ENCODE measurements at places on chromosomes 1 and 21.
A peak's percentile ranks its signal among the peaks of the same experiment; 100 is the strongest.

GRCh38 chr1:232143315-232143886 lies 486.5 kb downstream of the SIPA1L2 start:
- DNase-seq, result no peak

DNA sequence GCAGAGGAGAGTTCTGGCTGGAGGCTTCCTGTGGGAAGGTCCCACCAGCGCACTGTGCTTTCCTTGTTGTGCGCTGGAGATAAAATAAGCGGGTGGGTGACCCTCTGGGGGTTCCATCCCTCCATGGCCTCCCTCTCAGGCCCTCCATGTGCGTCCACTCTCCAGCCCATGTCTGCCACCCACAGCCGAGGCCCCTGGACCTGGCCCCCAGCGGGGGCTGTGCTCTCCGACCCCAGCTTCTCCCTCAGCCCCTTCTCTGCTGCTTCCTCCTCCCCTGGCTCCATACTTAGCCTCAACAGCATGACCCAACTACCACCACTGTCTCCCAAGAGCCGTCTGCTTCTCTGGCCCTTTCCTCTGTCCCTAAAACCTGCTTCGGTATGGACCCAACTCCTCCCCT lies 61.4 kb downstream of the GNG4 start:
- DNase-seq, result no peak

DNA sequence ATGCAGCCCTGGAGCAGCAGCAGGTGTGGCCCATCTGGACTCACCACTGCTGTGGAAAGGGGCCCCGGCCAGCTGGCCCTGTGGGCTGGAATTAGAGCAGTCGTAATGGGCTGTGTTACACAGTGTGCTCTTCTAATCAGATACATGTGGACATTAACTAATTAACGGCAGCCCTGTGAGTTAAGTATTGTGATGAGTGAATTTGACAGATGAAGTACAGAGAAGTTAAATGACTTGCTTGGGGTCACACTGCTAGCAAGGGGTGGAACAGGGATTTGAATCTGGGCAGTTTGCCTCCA lies 58.6 kb downstream of the MDM4 start:
- no peak for DNase-seq

DNA sequence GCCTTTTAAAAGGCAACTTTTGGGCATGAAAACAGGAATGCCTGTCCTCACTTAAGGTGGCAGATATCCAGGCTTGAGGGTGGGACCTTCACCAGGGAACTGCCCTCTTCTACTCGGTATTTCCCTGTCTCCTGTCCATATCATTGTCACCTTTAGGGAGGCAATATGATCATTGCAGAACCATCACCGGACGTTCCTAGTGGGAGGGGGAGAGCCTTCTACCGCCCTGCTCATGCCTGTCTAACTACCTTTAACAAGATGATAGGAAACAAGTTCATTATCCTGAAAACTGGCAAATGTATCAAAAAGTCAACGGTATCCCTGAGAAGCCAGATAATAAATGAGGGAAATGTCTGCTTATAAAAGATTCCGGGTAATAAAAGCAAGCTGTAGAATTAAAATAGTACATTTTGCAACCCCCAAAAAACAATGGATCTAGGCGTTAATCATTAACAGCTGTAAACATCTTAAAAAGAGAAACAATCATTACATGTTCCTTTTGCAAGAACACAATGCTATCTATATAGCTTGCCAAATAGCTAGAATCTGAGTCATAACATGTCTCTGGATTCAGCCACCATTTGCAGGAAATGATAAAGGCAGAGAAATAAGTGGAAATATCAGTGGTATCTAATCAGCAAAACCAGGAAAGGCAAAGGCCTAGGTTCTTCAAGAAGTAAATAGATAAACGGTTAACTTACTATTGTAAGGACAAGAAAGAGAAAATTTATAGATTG lies 852.9 kb upstream of the ADGRL4 start:
- DNase-seq, result no peak

DNA sequence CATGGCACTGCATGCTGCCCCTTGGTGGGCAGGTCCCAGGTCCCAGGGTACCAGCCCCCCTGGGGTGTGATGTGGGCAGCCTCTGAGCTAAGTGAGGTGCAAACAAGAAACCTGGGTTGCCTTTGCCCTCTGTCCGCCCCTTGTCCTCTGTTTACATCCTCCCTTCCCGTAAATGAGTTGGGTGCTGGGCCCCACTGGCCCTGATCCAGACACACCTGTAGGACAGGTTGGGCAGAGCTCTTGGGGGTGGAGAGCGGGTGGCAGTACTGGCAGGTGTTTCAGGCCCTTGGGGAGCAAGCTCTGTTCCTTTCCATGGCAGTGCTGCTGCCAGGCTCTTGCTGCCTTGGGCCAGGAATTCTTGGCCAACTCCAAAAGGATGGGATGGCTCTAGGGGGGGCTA lies 35.8 kb downstream of the ELF3 start:
- DNase-seq, result no peak

DNA sequence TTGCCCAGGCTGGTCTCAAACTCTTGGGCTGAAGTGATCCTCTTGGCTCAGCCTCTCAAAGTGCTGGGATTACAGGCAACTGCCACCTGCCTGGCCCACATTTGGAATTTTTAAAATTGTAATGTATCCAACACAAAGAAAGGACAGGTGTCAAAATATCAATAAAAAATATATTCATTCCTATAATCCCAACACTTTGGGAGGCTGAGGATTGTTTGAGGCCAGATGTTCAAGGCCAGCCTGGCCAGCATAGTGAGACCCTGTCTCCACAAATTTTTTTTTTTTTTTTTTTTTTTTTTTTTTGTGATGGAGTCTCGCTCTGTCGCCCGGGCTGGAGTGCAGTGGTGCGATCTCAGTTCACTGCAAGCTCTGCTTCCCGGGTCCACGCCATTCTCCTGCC lies 10.0 kb downstream of the HES2 start:
- DNase-seq, result no peak

DNA sequence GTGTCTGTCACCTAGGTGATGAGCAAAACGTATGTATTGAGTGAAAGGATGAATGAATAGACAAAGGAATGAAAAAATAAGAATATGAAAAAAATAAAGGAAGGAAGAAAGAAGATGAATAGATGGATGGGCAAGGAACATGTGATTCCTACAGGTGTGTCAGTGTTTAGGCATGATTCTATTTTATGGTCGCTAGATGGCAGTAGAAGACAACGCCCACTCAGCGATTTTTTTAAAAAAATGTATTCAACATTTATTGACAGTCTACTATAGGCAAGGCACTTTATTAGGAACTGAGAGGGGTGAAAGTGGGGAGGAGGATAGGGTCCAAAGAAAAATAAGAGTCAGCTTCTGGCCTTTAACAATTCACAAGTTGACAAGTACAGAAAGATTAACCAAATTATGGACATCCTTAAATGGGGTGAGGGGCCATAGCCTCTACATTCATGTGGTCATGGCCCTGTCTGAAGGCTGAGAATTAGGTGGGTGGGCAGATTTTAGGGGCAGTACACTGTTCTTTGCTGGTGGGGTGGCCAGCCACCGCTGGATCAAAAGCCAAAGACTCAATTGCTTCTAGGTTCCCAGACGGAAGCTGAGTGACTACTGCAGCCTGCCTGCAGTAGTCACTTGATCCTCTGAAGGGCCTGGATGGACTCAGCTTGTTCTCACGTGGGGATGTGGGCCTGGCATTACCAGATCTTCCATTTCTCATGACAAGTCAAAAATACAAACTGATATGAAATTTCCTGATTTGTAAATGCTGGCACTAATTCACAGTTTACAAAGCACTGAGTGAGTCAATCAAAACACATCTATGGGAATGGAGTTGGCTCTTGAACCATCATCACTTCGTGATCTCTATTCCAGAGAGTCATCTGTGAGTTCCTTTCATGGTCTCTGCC lies 83.9 kb downstream of the FASLG start:
- peak; percentile 22 for DNase-seq

GRCh38 chr21:16069178-16070112 lies 339.7 kb downstream of the USP25 start:
- no peak for DNase-seq

GRCh38 chr1:219387211-219387610 lies 213.5 kb downstream of the LYPLAL1 start:
- no peak for DNase-seq
